NCI-H187 (cell line): ENCODE measurements at places on chromosomes 7 and 10.

DNA sequence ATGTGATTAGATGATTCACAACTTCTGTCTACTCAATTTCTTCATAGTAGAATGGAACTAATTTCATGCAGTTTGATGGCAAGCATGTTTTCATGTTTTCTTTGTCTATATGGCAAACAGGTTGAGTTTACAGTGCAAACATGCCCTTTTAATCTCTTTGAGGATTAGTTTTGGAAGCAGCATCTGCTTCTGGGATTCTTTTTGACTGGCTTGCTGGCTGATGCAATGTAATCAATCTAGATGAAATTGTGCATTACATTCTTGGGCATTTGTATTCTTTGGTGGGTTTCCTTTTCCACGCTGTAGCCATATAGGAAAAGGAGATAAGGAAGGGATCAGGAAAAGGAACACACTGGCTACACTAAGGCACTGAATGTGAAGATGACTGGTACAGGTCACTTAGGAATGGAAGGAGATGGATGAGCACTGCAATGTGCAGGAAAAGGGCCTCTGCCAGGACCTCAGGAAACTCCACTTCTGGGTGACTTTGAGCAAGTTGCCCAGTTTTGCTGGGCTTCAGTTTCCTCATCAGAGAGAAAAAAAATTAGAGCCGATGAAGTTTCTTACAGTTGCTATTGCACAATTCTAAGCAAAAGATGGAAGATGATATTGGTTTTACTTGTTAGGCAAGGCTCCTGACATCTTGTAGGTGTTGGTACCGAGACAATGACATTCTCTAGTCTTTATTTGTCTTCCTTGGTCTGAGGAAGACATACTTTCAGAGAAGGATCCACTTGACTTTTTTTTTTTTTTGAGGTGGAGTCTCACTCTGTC is 269.1 kb downstream of the SUGCT start:
- no peak for DNase-seq

DNA sequence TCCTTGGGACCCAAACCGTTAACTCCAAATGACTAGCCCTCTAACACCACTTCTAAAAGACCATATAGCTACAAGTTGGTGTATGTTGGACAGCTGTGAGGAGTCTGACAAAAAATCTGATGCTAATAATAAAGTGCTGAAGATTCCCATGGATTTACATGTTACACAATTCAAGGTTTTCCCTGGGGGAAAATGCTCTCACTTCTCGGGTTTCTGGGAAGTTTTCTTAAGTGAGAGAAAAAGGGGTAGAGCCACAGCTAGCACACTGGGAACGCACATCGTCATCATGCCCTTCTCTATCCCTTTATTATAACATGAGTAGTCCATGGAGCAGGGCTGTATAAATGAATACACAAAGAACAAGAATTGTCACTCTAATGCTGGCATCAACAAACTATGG is 162.1 kb downstream of the CHCHD3 start:
- DNase-seq, result no peak

GRCh38 chr7:55055479-55055878 is 36.7 kb downstream of the EGFR start:
- no peak for DNase-seq

- no peak for DNase-seq
Observed at GRCh38 chr10:129219364-129219763, 247.7 kb upstream of the MGMT start.

DNA sequence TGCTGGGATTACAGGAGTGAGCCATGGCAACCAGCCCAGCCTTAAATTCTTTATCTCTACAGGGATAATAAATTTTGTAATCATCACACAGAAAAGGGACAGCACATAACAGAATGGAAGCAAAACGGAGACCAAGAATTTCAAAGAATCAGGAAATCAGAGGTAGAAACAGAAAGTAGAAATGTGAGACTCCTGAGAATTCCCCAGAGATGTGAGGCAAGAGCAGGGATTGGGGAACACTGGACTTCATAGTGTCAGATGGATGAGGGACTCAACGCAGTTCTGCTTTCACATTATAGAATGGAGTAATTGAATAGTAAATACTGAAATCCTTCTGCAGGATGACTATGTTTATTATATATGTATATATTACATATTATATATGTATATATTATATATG is 52.5 kb upstream of the MPP7 start:
- no peak for DNase-seq

DNA sequence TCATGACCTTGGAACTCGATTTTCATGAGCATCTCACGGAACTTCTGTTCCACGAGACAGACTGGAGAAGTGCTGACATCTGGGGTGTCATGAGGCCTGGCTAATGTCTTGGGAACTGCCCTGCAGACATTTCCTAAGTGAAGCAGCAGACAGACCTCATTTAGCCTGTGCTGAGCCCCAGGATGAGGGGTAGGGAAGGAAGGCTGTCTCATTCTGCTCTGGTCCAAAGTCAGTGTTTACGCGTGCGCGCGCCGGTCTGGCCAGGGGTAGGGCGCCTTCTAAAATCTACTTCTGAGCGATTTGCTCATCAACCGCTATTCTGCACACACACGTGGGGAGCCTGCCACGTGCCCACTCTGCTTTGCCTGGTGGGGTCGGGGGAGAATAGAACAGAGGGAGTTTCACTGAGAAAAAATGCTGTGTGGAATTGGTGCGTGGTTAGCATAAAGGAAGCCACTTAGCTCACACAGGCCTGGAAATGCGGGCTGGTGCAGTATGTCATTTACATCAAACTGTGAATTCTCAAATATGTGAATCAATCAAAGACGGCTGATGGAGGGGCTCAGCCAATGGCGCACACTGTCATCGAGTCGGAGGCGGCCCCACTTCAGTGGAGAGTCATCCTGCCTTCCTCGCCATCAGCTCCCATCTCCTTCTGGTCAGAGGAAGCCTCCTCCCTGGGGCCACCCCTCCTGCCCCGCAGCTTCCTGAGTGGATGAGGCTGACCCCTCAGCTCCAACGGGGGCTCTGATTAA is 335.1 kb downstream of the ADARB2 start:
- no peak for DNase-seq

DNA sequence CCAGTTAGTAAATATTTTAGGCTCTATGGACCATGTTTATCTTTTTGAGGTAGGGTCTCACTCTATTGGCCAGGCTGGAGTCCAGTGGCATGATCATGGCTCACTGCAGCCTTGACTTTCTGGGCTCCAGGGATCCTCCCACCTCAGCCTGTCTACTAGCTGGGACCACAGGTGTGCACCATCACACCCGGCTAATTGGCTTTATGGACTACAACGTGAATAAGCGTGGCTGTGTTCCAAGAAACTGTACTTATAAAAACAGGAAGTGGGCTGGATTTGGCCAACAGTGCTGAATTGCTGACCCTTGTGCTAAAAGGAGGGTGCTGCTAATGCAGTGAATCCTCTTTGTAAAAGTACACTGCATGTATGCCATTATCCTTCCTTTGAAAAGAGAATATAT is 111.7 kb upstream of the CDK13 start:
- no peak for DNase-seq

DNA sequence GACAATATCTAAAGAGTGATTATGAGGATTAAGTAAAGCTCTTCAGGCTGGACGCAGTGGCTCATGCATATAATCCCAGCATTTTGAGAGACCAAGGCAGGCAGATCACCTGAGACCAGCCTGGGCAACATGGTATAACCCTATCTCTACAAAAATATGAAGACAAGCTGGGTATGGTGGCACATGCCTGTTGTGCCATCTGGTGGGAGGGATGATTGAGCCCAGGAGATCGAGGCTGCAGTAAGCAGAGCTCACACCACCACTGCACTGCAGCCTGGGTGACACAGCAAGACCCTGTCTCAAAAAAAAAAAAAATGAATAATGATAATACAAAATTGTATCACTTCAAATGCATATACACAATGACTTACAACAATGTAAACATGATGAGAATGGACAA is 195.6 kb upstream of the AUTS2 start:
- DNase-seq, result no peak

GRCh38 chr7:46452561-46453135 is 531.6 kb upstream of the IGFBP3 start:
- DNase-seq, result no peak

GRCh38 chr10:132841615-132841975 is 55.6 kb upstream of the NKX6-2 start:
- no peak for DNase-seq

GRCh38 chr10:113476191-113476590 is 76.7 kb upstream of the HABP2 start:
- no peak for DNase-seq

- no peak for DNase-seq
Observed at GRCh38 chr10:97204826-97205679, 19.3 kb upstream of the SLIT1 start.

- DNase-seq, result no peak
Observed at GRCh38 chr7:79093421-79093820, 360.0 kb downstream of the MAGI2 start.

- DNase-seq, result no peak
Observed at GRCh38 chr10:70101668-70102067, 31.0 kb downstream of the AIFM2 start.

DNA sequence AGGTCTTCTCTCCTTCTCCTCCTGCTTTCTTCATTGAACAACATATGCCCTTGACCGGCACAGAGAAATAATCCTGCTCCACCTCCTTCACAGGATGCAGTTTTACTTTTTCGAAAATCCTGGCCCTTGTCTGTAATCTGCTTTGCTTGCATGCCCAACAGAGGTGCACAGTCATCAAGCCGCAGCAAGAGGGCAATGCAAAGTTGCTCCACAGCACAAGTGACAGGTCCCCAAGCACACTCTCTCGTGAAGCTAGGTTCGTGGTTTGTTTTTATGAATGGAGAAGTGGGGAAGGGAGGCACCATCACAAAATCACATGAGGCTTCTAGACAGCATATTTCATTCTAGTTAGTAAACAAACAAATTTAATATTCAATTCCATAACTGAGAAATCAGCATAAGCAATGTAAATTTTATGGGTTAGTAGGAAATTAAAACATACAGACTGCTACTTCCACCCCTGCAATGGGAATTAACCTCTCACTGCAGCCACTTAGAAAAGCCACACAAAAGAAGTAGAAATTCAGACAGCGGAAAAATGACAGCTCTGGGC is 178.8 kb downstream of the TPK1 start:
- no peak for DNase-seq

DNA sequence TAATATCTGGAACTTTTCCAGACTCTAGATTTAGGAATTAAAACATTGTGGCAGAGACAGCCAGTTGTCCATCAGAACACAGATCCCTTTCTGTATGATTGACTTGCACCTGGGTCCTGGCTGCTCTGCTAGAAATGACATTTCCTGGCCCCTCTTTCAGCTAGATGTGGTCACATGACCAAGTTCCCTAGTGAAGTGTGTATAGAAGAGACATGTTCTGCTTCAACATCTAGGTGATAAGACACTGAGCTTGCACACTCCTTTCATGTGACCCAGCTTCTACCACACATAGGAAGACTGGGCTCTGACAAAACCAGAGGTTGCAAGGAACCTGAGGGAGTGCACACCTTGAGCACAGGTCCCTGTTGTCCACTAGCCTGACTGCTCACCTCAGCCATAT is 22.8 kb upstream of the DYNC1I1 start:
- no peak for DNase-seq

- no peak for DNase-seq
Observed at GRCh38 chr10:60171436-60172013, 218.2 kb downstream of the ANK3 start.

GRCh38 chr7:99126921-99127553 is 16.9 kb downstream of the SMURF1 start:
- no peak for DNase-seq

DNA sequence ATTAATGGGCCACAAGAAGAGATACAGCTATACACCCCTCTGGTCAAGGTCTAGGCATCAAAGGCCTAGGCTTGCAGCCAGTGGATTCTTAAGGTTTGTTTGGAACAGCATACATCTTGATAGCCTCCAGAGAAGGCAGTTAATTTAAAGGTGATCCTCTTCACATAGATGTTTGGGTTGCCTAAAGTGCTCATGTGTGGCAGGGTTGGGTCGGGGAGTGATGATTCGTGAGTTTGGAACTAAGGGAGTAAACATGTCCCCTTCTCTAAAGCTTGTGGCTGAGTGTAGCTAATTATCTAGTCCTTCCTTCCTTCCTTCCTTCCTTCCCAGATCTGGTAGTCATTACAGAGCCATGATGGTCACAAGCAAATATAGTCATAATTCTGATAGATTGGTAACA is 12.4 kb downstream of the PCLO start:
- DNase-seq, result no peak

DNA sequence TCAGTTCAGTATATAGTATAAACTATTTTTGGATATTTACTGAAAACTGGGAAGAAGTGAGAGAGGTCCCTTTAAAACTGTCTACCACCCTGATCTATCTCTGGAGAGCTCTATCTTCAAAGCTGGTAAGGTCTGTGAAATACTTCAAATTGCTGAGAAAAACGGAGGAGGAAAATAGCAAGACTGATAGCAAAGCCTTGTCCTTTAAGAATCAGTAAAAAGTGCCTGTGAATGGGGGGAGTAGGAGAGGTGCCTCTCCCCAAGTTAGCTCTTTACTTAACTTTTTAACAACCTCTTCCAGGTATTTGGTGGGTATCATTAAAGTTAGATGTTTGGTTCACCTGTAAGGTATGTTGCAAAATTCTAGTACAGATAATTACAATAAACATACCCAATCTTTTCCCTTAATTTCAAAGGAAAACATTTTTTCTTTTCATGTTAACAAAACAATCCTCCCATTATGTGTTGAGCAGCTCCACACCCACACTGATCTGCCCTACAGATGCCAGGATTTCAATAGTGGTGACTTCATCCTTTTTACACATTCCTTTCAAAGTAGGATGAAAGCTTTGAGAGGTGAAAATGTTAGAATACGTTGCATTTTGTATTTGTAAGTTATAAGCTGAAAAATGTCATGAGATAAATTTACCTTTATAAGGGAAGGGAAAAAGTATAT is 149.2 kb downstream of the CRPPA start:
- no peak for DNase-seq

GRCh38 chr7:1114088-1114487 is 26.2 kb downstream of the GPER1 start:
- DNase-seq, result no peak

DNA sequence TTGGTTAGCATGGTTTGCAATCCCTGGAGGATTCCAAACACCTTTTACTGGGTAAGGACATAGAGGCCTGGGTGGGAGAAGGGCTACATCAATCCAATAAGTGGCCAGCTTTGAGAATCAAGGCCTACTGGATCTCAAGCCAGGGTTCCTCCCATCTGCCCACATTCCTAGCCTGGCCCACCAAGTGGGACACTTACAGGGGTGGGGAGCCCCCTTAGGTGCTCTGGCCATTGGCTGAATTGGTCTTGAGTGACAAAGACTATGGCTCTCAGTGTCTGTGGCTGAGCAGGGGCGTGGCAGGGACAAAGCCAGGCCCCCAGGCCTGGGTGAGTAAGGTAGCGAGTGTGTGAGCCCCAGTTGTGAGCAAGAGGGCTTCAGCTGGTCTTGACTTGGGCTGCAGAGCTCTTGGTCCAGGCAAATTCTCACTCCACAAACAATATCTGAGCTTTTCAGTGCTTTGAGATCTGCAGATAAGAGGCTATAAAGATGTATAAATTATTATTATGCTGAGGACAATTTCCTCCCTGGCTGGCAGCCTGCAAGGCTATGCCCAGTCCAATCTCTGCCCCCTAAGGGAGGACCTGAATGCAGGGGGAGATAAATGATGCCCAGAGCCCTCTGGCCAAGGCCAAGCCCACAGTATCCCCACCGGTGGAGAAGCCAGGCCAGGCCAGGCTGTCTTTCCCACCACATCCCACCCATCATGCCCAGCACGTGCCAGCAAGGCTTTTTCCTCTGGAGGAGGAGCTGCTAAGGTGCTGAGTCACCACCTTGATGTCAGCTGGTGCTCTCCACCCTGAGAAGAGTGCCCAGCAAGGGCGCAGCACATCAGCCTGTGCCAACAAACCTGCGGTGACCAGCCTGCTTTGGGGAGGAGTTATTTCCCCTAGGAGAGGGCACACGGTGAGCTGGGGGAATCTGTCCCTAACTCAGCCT is 80.7 kb upstream of the DUSP5 start:
- DNase-seq, result no peak
